ENCODE measurements at places on chromosomes 2 and 18.
A peak's percentile ranks its signal among the peaks of the same experiment; 100 is the strongest.

GRCh38 chr2:17518212-17519154 lies at the start of gene RAD51AP2:
Gene RAD51AP2, minus strand, starts transcription at chr2:17518440. Its CDS starts 25 bp downstream, at chr2:17518415.
- no peak for DNase-seq

GRCh38 chr2:2012505-2012904 lies 268.2 kb upstream of the PXDN start:
- DNase-seq, result no peak

DNA sequence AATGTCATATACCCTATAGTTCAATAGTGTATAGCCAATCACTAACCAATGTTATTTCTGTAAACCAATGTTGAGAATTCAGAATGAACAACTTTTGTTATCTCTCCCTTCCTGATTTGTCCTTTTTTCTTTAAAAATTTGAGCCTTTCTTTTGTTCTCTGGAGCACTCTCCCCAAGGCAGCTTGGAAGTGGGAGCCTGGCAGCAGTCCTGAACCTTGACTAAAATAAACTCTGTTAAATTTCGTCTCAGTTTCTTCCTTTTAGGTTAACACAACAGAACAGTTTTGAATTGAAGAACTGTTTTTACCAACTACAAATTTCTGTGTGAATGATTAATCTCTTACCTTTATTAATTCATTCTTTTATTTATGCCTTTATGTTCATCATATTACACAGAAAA lies 35.9 kb downstream of the CD302 start:
- no peak for DNase-seq

GRCh38 chr2:158729873-158730620 lies 65.1 kb upstream of the DAPL1 start:
- peak; percentile 90 for DNase-seq

DNA sequence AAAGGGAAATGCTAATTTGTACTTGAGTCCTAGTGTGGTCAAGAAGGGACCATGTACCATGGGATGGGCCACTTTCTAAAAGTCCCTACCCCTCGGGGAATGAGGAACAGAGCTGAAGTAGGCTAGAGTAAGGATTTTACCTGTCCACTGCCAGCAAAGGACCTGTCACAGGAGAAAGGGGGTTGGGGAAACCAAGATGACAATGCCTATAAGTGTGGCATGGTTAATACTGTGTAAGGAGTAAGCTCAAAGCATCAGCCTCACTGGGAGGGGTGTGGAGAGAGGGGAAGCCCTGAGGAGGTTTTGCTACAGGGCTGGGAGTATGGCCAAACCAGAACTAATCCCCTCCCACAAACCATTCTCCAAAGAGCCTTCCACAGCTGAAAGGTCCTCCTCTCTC lies 15.8 kb downstream of the GKN2 start:
- no peak for DNase-seq

DNA sequence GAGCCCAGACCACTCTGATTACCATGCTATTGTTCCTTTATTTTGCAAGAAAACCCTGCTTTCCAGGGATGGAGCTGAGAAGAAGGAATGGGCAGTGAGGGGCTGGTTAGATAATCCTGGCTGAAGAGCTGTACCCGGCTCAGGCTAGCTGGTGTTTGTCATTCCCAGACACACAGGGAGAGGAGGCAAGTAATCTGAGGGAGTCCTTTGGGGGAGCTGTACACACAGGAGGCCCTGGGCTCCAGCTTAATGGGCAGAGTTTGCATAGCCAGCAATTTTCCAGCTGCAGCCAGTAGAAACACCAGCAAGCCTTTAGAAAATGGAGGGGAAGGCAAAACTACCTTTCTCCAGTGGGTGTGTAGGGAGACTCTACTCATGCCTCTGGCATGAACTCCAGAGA lies 259.3 kb downstream of the SOX11 start:
- no peak for DNase-seq

DNA sequence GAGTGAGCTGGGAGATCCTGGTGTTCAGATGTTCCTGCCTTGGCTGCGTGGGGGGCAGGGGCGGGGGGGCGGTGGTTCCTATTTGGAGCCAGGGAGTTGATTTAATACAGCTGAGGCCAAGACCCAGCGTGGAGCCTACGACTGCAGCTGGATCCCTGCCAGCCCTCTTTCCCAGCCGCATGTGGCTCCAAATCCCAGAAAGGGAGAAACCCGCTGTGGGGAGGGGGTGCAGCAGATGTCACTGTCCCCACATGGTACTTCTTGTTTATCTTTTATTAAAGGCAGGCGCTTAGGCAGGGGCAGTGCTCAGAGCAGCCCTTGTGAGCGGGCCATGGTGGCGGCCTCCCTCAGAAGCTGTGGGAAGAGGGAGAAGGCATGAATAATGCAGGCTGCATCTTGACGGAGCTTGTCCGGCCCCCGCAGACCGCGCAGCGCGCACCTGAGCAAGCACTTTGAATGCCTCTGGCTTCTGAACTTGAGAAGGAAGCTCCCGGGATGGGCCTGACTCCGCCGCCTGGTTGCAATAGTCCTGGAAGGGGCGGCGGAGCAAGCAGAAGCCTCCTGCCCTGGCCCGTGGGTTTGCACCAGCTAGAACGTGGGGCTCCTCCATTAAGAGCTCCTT lies 112.1 kb downstream of the GLI2 start:
- DNase-seq, result no peak

DNA sequence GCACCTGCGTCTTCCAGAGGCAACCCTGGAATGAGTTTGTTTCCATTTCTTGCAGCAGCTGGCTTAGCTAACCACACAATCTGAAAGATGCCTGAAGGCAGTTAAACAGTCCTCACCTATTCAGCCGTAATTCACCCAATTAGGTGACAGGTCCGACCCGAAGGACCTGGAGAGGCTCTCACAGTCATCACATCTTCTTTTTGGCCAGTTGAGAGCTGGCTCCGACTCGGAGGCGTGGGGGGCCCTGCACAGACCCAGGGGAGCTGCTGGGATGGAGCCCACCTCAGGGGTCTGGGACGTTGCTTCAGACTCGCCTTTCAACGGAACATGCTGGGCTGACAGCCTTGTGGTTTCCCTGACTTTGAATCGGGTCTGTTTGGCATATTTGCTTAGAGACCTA lies 187.3 kb downstream of the RTP5 start:
- DNase-seq, result no peak

DNA sequence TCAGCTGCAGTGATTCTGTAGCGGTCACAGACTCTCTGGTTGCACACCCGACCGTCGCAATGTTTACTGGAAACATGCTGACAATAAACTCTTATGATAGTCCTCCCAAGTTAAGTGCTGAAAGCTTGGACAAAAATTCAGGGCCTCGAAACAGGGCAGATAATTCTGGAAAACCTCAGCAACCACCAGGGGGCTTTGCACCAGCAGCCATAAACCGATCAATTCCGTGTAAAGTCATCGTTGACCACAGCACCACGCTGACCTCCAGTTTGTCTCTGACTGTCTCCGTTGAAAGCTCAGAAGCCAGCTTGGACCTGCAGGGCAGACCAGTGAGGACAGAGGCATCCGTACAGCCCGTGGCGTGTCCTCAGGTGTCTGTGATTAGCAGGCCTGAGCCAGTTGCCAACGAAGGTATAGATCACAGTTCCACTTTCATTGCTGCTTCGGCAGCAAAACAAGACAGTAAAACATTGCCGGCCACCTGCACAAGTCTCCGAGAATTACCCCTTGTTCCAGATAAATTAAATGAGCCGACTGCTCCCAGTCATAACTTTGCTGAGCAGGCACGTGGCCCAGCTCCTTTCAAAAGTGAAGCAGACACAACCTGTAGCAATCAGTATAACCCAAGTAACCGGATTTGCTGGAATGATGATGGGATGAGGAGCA lies 166.1 kb downstream of the ASXL3 start:
- no peak for DNase-seq

- DNase-seq, result peak; percentile 31
These were observed 50.6 kb downstream of the TTC21B start for GRCh38 chr2:165902934-165903333.

DNA sequence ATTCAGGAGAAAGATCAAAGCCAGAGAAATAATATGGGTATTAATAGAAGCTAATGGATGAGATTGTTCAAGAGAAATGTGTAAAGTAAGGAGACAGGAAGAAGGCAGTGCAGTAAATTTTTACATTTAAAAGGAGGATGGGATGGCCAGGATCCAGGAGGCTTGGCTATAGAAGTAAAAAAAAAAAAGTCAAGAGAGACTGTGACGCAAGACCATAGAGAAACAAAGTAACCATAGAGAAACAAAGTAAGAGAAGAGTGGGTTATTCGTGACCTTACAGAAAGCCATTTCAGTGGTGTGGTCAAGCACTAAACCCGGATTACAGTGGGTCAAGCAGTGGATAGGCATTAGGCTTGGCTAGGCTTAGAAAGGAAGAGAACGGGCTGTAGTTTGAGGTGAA lies 10.5 kb upstream of the FAM171B start:
- no peak for DNase-seq

GRCh38 chr18:2444201-2444875 lies 127.0 kb downstream of the METTL4 start:
- DNase-seq, result no peak

DNA sequence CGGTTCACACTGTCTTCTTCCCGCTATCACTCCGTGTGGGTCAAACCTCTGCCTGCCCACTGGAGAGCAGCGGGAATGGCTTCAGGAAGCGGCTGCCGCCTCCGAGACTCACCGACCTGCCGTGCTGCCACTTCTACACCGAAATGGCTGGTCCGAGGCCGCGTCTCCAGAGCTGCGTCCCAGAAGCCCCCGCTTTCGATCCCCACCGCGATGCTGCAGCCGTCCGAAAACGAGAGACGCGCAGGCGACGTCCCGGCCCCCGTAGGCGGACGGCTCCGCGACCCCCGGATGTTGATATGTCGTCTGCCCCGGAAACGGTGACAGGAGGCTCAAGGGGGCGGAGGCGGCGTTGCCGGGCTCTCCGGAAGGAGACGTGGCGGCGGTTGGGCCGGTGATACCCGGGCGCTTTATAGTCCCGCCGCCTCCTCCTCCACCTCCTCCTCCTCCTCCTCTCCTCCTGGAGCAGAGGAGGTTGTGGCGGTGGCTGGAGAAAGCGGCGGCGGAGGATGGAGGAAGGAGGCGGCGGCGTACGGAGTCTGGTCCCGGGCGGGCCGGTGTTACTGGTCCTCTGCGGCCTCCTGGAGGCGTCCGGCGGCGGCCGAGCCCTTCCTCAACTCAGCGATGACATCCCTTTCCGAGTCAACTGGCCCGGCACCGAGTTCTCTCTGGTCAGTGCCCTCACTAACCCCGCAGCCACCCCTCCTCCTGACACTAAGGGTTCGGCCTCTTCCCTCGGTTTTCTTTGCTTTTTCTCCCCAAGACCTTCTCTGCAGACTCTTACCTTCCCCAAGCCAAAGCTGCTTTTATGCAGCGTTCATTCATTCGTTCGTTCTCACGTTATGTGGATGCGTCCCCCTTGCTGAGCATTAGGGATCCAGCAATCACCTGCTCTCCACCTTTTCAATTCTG lies at the start of the genes ASB3 and ERLEC1:
ASB3 (minus strand) TSS at position 249 of the 909 bp plus-strand sequence. CDS start 21,381 bp downstream, outside the sequence.
ERLEC1 (plus strand) TSS at position 340 of the 909 bp plus-strand sequence; CDS start at position 507, 167 bp downstream.
- DNase-seq, result peak; percentile 79

GRCh38 chr2:118315606-118316005 lies 227.3 kb downstream of the INSIG2 start:
- DNase-seq, result no peak

DNA sequence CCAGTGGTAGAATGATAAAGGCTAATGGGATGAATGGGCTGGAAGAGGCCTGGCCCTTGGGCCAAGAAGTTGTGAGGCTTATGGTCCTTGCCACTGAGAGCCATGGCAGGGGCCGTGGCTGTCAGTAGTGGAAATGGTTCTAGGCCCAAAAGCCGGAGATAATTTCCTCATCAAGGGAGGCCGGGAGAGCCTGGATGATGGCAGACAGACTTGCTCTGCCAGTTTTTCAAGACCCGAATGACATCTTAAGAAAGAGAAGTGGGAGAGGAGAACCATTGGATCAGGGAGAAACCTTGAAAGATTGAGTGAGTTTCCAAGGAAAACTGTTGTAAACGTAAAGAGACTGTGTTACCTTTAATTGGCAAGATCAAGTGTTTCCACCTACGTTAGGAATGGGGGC lies 46.3 kb upstream of the VPS54 start:
- DNase-seq, result no peak

- DNase-seq, result no peak
These were observed 99.4 kb downstream of the NEB start for GRCh38 chr2:151634736-151635467.

GRCh38 chr2:227106845-227107759 lies 56.9 kb downstream of the COL4A4 start:
- peak; percentile 39 for DNase-seq

- no peak for DNase-seq
These were observed 40.3 kb downstream of the INPP5D start for GRCh38 chr2:233100192-233100998.

GRCh38 chr2:200765995-200766660 lies 45.6 kb upstream of the BZW1 start:
- peak; percentile 7 for DNase-seq

DNA sequence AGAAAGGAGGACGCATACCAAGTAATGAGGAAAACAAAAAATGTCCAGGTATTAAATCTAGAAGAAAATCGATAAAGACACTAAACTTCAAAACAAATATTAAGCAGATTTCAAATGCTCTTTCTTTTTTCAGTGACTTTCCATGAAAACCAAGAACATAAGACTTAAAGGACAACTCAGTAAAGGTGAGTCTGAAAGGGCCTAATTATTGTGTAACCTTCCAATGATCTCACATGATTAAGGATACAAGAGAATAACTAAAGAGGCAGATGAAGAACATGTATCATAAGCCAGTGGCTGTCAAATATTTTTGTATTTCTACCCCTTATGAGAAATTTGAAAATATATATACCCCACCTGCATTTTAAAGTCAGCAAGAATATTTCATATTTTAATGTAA lies 30.7 kb downstream of the MBD2 start:
- DNase-seq, result no peak

GRCh38 chr2:47043891-47044239 lies 111.2 kb downstream of the STPG4 start:
- DNase-seq, result no peak

- no peak for DNase-seq
These were observed 451.5 kb downstream of the EPHA4 start for GRCh38 chr2:221120643-221121042.

GRCh38 chr2:216548901-216549331 lies 50.3 kb downstream of the RPL37A start:
- no peak for DNase-seq

- no peak for DNase-seq
These were observed 20.4 kb upstream of the CD226 start for GRCh38 chr18:69968039-69968438.

DNA sequence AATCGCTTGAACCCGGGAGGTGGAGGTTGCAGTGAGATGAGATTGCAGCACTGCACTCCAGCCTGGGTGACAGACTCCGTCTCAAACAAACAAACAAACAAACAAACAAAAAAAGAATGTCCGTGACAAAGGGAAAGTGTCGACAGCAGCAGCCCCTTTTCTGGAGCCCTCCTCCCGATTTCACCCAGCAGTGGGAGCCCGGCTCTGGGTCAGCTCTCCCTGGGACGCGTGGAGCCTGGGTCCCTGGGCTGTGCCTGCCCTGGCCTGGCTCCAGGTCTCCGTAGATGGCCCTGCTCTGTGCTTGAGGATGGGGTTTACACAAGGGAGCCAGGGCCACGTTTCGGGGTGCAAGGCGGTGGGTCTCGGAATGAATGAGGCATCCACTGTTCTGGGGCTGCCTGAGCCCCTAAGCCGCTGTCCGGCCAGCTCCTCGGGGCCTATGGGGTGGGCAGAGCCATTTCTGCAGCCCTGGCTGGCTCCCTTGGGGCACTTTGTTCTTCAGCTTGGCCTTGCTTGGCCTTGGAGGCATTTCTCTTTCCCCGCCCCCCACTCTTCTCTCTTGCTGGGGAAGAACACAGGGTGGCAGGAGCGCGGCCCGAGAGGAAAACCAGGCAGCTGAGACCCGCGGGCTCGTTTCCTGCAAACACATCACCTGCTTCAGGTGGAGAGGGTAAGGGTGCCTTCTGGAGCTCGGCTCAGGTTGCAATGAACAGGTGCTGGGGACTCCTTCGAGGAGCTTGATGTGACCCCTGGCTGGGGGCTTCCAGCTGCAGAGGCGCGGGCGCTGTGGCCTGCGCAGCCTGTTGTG lies 29.1 kb downstream of the RTP5 start:
- no peak for DNase-seq
